Left kidney (tissue), 8 donors: ENCODE measurements at places on chromosomes 5 and 9. TPM values are rescaled to one million over a fixed set of nuclear protein-coding genes. Genes with fewer than 3 reads are reported as not detected.
A peak's percentile ranks its signal among the peaks of the same experiment; 100 is the strongest.

Gene AHRR
- polyA plus RNA-seq, result 5.9 TPM

Gene OBP2B
- polyA plus RNA-seq, result not detected

Gene AK8
- polyA plus RNA-seq, result 3.9 TPM

Gene CDC20B
- polyA plus RNA-seq, result 0.62 TPM

Gene SLC34A1
- 200 TPM for polyA plus RNA-seq

Gene FGF1
- 17.4 TPM for polyA plus RNA-seq

Gene PITX1
- polyA plus RNA-seq, result not detected

Gene PCDHGA9
- 6.5 TPM for polyA plus RNA-seq

GRCh38 chr9:86948074-86948929 is 996 bp upstream of the GAS1 start:
- DNase-seq, result peak; percentile 89

GRCh38 chr5:32291591-32291990 is 21.1 kb downstream of the MTMR12 start:
- no peak for DNase-seq

DNA sequence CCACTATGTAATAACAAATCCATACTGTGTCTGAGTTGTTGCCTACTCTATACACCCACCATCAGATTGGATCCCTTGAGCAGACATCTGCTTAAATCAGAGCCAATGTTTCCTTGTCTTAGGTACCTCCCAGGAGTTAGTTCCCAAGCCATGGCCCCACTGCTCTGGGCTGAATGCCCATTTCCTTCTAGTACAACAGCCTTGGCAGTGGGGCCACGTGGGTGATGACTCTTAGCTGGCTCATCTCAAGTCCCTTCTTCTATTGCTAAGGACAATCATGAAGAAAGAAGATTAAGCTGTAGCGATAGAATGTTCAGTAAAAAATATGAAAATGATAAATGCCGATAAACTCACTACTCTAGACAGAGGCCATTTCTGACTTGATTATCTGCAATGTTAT is 16.6 kb downstream of the PTGR1 start:
- DNase-seq, result no peak

- DNase-seq, result no peak
These were observed 34.2 kb downstream of the HTR4 start for GRCh38 chr5:148620091-148620490.

DNA sequence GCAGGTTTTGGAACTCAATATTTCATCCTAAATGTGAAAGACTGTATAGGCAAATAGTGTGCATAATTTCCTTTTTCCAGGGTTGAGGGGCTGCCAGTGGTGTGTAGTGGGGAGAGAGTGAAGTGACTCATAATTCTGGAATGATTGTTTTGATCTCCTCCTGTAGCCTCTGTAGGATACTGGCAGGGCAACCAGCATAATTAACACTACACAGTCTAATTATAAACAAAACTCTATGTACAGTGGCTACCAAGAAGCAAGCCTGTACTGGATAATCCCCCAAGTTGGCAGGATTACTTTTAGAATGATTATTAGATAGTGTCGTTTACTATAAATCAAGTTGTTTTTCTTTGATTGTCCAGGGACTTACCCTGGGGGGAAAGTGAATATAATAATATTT is 32.2 kb downstream of the LNPEP start:
- DNase-seq, result no peak

DNA sequence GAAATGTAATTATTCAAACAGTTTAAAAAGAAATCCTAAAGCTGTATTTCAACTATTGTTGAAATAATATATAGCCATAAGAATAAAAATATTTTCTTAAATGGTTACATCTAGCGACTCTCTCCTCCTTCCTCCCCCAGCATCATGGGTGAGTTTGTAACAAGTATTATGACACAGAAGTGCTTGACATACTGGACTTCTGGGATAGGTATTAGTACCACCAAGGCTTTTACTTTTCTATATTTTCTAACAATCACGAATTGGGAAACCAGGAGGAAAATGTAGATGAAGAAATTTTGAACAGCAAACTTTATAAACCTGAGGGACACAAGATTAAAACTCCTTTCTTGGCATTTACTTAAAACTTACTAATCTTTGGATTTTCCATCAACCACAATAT is 4.4 kb downstream of the RORB start:
- no peak for DNase-seq

GRCh38 chr5:168780888-168781287 is 201.7 kb upstream of the PANK3 start:
- DNase-seq, result no peak

DNA sequence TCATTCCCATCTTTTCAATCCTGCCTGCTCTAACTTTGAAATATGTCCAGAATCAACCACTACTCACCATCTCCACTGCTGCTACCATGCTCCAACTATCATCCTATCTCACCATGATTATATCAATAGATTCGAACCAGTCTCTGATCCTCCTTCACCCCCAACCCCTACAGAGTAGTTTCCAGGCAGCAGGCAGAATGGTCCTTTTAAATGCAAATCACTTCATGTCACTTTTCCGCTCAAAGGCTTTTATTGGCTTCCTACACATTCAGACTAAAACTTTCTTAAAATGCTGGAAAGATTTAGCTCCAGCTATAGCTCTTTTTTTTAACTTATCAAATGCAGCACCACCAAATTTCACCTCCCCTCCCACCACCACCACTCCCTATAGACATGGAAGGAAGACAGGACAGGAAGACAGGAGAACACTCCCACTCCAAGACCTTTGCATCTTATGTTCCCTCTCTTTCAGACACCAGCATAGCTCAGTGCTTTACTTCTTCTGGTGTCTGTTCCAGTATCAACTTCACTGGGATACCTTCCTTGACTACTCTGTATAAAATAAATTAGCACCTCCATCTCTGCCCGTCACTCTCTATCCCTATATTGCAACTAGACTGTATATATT is 9.9 kb upstream of the PPP2R2B start:
- DNase-seq, result no peak

DNA sequence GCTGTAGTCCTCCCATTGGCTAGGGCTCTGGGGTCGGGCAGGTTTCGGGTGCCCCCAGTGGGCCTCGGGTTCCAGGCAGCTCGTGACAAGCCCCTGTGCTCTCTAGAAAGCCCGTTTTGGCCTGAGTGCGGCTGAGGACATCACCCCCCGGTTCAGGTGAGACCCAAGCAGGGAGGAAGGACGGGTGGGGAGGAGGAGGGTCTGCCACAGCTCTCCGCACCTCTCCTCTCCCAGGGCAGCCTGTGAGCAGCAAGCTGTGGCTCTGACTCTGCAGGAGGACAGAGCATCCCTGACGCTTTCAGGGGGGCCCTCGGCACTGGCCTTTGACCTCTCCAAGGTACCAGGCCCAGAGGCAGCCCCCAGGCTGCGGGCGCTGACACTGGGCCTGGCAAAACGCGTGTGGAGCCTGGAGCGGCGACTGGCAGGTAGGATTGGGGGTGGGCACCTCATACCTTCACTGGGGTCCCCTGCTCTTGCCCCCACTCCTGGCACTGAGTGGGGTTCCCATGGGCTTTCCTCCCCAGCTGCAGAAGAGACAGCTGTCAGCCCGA is 672 bp downstream of the PAXX start:
- DNase-seq, result no peak

- no peak for DNase-seq
These were observed 375 bp upstream of the C5orf24 start for GRCh38 chr5:134845335-134845851.
